NCI-H2081 treated with DMSO at 0.1 percent for 48 hours (cell line): ENCODE measurements at places on chromosomes 2 and 18.

GRCh38 chr2:217182926-217183325 is 323.1 kb upstream of the TNP1 start:
- no peak for DNase-seq

DNA sequence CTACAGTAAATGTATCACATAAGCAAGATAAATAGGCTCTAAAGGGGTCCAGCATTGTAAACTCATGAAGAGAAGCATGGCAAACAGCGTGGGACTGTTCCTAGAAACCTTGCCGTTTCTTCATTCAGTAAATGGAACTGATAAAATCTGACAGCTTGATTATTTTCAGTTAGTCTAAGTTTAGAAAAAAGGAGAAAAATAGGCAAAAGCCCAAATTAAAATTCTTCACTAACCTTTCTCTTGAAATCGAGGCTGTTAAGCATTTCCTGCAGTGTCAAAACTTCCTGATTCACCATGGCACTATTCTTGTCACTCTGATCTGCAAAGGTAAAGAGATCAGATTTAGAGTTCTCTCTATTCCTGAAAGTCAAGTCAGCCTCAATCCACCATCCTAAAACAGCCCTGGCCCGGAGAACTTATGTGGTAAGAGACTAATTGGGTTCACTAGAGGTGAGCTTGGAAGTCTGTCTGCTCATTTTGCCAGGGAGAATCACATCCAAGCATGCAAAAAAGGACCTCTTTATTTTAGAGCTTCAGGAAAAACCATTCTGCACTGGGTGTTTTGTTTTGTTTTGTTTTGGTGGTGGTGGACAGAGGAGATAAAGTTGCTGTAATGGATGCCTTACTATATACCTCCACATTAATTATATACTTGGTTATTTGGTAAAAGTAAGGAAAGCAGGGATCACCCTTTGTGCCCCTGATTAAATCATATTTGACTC is 52.4 kb upstream of the STAT1 start:
- DNase-seq: no peak

GRCh38 chr18:45197526-45197970 is 417.7 kb upstream of the SLC14A2 start:
- no peak for DNase-seq

- DNase-seq: no peak
Observed at GRCh38 chr2:7363906-7364305, 446.7 kb downstream of the RNF144A start.

DNA sequence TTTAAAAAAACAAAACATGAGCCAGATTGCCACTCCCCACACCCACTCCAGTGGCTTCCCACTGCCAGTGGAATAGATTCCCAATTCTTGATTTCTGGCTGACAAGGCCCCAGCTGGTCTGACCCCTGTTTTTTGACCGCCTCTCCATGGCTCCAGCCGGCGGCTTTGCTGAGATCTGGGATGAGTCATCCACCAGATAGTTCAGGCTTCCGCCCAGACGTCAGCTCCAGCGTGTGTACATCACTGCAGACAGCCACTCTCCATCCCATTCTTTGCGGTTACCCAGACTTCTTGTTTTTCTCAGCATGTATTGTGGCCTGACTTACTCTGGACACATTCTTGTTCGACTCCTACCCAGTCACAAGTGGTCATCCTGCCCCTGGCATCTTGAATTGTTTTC is 227.9 kb downstream of the GBX2 start:
- DNase-seq: no peak

GRCh38 chr18:22115573-22115972 is 53.8 kb upstream of the GATA6 start:
- no peak for DNase-seq

DNA sequence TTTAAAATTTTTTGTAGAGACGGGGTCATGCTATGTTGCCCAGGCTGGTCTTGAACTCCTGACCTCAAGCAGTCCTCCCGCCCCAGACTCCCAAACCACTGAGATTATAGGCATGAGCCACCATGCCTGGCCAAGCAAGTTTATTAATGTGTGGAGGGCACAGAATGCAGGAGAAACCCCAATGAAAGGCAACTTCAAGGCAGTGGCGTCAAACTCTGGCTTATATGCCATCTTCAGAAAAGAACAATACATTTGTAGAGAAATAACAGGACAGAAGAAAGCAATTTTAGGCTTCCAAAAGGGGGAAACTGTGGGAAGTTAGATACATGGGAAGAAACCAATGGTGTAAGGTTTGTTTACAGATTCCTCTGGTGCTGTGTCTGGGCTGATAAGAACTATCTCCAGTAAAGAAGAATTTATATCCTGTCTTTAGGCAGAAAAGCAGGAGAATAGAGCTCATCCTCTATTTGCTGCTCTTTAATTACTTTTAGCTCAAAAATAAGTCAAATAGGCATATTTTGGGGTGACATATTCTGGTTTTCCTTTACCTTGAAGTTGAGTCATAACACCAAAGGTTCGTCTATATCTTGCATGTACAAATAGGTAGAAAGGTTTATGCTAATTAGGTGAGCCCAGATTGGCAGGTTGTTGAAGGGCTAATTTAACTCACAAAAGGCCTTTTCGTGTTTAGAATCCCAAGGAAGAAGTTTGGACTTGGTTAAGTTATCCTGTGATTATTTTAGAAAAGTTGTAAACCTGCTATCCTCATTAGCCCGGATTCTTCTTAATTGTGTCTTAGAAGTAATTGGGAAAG is 26.0 kb upstream of the TMEM214 start:
- DNase-seq: no peak

DNA sequence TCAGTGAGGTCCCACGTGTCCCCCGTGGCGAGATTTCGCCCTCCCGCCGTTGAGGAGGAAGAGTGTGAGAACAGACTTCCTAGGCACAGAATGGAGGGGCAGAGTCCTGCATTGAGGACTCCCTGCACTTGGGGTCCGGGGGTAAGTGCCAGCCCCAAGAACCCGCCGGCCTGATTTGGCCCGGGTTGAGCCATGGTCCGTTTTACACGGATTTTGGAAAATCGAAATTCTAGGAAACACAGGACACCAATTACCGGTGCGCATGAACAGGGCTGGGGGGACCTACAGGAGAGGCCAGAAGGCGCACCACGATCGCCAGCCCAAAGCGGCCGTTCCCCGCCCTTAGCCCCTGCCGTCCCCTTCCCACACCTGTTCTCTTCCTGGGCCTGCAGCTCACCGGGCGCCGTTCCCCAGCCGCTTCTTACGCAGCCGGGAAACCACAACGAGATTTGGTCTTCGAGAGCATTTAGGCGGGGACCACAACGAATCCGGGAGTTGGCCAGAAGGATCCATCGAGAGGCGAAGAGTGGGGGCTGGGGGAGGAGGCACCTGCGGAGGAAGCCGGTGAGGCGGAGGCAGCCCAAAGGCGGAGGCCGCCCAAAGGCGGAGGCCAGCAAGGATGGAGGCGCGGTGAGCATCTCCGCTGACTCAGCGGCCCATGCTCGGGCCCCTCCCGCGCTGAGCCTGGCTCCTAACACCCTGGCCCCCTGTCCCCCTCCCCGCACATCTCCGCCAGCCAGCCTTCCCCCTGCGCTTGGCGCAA is 464 bp upstream of the TLX2 start:
- DNase-seq: no peak

DNA sequence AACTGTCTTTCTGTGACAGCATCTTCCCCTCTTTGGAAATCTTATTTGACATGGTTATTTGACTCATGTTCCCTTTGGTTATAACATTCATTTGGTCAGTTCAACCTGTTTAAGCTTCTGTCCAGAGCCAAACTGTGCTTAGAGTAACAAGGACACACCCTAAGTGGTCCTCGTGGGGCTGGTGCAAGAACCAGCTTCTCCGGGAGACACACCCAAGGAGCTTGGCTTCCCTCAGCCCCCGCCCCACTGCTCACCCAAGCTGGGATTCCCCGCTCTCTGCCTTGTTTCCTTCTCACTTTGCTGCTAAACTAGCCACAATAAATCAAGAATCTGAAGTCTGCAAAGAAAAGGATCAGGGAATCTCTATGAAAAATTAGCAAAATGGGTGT is 1.4 kb downstream of the SCYGR3 start:
- no peak for DNase-seq

DNA sequence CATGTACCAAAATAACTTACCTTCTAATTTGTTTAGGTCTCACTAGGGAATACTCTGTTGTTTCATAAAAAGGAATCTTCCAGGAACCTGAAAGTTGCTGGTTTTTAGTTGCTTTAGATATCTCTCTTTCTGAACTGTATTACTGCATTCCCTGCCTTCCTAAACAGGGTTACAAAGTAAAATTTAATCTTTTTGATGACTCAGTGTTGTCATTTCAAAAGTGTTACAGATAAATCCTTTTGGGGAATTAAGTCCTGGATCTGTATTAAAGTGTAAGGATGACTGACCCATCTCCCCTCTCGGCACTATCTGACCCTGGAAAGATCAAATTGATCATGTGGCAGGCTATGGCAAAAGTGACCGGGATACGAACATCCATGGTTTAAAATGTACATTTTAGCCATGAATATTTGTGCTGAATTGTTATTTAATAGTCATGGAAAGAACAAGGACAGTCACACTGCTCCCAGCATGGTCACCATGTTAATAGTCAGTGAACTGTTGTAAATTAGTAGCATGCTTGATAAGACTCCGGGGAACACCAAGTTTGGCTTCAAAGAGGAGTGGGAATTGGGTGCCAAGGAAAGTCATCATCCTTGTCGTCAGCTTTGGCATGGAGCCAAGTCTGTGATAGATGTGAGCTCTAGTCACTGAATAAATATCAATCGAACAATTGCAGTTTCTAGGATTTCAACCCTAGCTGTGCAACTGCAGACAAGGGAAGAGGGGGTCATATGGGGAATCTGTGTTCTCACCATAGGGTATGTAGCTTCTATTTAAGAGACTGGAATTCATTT is 4.2 kb downstream of the PLEKHA3 start:
- peak; percentile 18 for DNase-seq

DNA sequence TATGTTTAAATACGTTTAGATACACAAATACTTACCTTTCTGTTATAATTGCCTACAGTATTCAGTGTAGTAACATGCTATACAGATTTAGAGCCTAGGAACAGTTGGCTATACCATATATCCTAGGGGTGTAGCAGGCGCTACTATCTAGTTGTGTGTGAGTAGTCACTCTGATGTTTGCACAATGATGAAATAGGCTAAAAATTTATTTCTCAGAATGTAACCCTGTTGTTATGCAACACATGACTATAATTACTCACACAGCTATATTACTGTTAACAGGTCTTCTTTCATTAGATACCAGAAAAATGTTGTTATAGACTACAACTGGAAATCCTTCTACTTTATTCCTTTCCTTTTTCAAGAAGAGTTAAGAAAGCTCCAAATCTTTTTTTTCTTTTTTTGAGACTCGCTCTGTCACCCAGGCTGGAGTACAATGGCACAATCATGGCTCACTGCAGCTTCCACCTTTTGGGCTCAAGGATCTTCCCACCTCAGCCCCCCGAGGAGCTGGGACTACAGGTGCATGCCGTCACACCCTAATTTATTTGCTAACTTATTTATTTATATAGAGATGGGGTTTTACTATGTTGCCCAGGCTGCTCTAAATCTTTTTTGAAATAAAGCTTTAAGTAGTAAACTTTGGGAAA is 48.5 kb downstream of the C2orf74 start:
- DNase-seq: no peak

- DNase-seq: no peak
Observed at GRCh38 chr2:230775737-230776136, 63.1 kb downstream of the CAB39 start.

GRCh38 chr2:151157000-151157735 is 104.5 kb downstream of the RBM43 start:
- DNase-seq: no peak

DNA sequence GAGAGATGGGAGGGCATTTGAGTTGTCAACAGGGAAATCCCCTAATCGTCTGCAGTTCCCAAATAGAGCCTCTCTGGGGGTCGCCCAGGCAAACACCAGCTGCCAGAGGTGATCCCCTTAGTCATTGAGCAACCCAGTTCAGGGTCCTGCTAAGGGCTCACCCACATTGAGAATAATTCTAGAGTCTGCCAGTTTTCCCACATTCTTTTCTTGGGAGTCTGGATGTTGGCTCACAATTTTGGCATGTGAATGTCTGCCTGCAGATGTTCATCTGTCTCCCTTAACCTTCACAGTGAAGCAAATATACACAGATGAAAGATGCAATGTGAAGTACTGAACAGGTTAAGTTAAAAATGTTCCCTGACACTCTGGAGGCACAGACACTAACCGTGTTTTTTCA is 11.4 kb upstream of the SMIM21 start:
- no peak for DNase-seq

- no peak for DNase-seq
Observed at GRCh38 chr2:181146171-181146570, 165.8 kb downstream of the UBE2E3 start.

DNA sequence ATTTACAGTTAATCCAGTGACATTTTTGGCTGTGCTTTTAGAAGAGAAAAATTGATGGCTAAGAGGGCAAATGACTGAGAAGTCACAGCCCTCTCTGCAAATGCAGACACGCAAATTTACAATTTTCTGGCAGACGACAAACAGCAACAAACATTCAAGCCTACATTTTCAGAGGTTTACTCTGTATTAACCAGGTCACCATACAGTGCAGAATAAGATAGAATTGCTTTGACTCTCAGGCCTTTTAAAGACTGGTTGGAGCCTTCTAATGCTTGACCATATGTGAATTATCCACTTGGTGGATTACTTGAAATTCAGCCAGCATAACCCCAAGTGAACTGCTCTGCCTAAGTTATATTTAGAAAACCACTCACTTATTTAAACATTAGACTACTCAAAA is 280.9 kb upstream of the STON1 start:
- DNase-seq: no peak

- DNase-seq: no peak
Observed at GRCh38 chr18:38648179-38648578, 1082.6 kb upstream of the CELF4 start.

DNA sequence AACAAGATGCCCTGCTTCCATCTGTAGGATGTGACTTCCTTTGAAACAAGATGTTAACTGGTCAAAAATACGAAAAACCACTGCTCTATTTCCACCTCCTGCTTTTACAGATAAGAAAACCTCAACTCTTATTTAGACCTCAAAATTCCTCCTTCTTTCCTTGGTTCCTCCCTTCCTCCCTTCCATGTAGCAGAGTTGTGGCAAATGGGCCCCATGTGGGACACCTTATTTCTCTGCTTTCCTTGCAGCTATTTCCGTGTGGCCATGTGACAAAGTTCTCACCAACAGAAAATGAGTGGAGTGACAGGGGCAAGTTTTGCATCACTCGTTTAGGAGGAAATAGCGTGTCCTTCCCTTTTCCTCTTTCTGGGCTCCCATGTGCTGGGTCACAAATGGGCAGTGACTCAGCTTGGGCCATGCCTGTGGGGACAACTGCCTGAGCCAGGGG is 69.4 kb upstream of the SMAD2 start:
- DNase-seq: no peak
